Left colon (tissue), 2 donors: ENCODE measurements at places on chromosomes 7 and 10. TPM values are rescaled to one million over a fixed set of nuclear protein-coding genes. Genes with fewer than 3 reads are reported as not detected.

The DUSP5 gene
- total RNA-seq, result 52.2 TPM

The GRM3 gene
- not detected for total RNA-seq

GRCh38 chr10:95988702-95989101 lies 54.7 kb upstream of the CCNJ start:
- DNase-seq, result no peak

DNA sequence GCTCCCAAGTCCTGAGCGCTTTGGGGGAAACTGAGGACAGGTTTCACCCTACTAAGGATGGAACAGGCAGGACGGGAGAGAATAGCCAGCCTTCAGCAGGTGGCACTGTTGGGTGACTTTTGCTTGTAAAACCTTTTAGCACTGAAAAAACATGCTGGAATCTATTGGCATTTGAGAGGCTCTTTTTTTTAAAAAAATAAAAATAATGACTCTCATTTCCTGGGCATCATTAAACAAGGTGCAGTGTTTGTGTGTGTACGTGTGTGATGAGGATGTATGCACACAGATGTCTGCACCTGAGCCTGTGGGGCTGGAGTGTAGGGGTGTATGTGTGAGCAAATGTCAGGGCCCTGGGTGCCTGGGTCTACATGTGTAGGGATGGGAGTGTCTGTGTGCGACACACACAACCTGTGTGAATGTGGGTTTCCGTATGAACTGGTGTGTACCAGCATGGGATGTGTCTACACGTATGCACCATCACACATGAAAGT lies 177.9 kb downstream of the RPS24 start:
- peak; percentile 18 for DNase-seq

GRCh38 chr10:72276421-72277339 lies 3.0 kb downstream of the DDIT4 start:
- peak; percentile 53 for DNase-seq

- DNase-seq, result no peak
These were observed 221.0 kb downstream of the AUTS2 start for GRCh38 chr7:69819333-69819705.

DNA sequence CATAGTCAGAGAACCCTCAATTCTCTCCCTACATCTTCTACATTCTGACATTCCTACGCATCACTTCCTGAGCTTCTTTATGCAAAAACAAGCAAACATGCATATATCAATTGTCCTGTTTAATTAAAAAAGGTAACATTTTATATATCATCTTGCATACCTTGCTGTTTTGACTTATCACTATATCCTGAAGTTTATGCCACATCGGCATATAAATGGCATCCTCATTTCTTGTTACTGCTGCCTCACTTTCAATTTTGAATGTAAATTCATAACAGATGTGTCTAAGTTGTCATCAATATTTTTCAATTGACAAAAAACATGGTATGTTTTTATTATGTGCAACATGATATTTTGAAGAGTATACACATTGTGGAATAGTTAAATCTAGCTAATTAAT lies 377.3 kb upstream of the STEAP1 start:
- DNase-seq, result no peak

The IRF5 gene
- total RNA-seq, result 6.6 TPM

- no peak for DNase-seq
These were observed 31.2 kb downstream of the ITIH5 start for GRCh38 chr10:7635408-7636125.

- no peak for DNase-seq
These were observed 26.8 kb upstream of the C7orf33 start for GRCh38 chr7:148563583-148564274.

DNA sequence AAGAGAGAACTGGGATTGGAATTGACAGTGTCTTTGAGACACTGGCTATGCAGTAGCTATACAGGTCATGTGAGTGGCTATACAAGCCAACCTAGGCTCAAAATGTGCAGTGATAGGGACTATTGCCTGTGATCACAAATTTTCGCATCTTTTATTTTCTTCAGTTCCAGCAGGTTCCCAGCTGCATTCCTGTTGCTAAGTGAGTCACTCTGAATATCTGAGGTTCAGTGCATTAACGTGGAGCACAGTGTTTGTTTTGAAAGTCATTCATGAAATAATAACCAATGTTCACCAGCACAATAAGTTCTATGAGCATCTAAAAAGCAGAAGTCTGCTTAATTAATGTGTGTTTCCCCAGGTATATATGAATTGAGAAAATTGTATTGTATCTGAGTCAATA lies 1236.0 kb upstream of the CELF2 start:
- DNase-seq, result no peak

The THSD7A gene
- 1.7 TPM for total RNA-seq

DNA sequence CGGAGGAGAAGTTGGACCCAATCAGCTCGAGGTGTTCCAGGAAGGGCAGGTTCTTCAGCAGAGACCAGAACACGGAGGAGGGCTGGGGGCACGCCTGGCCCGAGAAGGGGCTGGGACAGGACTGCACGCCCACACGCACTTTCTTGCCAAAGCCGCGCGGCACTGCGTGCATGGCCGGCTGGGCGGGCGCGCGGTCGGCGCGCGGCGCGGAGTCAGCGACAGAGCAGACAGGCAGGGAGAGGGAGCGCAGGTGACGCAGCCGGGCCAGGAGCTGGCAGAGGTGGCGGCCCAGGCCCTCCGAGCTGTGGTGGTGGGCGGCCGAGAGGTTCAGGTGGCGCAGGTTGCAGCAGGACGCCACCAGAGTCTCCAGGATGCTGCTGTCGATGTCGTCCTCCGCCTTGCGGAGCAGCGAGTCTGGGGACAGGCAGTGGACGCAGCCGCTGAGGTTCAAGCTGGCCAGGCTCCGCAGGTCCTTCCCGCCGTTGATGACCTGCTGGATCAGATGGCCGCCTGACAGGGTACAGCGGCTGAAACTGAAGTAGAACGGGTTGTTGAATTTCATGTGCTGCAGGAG lies 77.2 kb upstream of the TNRC18 start:
- DNase-seq, result no peak

The CDC14C gene
- total RNA-seq, result not detected

GRCh38 chr7:24665564-24666294 lies 91.5 kb downstream of the GSDME start:
- DNase-seq, result no peak

- DNase-seq, result no peak
These were observed 21.4 kb downstream of the BCCIP start for GRCh38 chr10:125844751-125845221.

GRCh38 chr7:95427166-95427565 lies 7.7 kb downstream of the PON2 start:
- no peak for DNase-seq

GRCh38 chr7:105487579-105488571 lies 34.2 kb downstream of the PUS7 start:
- DNase-seq, result no peak
